ENCODE measurements at places on chromosomes 2 and 18.

- no peak for DNase-seq
These were observed 6.9 kb upstream of the GFPT1 start for GRCh38 chr2:69393963-69394362.

DNA sequence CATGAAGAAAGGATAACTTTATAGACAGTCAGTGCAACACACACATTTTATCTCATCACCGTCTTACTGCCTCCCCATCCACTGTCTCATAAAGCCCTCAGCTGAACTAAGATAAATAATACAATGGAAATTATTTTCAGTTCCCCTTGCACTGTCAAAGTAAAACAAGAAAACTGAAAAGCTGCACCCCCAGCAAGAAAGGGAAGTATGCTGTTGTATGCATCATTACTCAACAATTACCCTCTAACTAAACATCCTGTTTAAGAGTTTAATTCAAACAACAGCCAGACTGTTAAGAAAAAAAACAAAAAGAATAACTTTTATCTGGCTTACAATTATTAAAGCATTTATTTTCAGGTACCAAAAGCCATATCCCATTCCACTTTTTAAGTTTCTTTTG is 25.0 kb downstream of the MPPE1 start:
- DNase-seq: no peak

DNA sequence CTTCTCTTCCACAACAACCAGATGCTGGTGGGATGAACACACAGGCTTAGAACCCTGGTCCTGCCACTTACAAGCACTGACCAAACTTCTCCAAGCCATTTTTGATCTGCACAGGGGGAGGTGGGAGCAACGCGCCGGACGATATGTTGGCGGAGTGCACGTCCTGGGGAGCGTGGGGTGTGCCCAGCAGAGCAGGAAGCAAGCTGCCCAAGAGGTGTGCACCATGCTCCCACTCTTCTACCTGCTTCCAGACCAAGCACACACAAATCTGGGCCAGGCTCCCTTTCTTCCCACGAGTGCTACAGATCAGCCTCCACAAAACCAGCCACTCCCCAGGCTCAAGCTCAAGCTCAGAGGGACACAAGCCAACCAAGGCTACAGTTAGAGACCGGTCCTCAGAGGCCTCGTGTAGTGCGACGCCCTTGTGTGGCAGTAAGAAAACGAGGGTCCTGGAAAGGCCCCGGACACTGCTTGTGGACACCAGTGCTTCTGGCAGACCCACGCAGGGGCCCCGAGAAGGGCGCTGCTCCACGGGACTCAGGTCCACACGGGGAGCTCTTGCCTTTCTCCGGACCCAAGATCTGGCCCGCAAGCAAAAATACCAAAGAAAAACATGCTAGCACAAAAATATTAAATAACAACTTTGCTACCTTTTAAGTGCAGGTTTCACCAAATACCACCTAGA is 52.0 kb downstream of the ANO7 start:
- DNase-seq: no peak

- DNase-seq: no peak
These were observed 180.9 kb downstream of the PID1 start for GRCh38 chr2:229090225-229090624.

- no peak for DNase-seq
These were observed 76.2 kb downstream of the EML4 start for GRCh38 chr2:42245396-42245795.

GRCh38 chr18:36501100-36501499 is 203.6 kb downstream of the FHOD3 start:
- DNase-seq: no peak

GRCh38 chr2:41920812-41921211 is 127.0 kb upstream of the PKDCC start:
- no peak for DNase-seq

- no peak for DNase-seq
These were observed 75.2 kb upstream of the TTC39C start for GRCh38 chr18:23939366-23939765.

- no peak for DNase-seq
These were observed 15.6 kb downstream of the KIF3C start for GRCh38 chr2:25966531-25967270.

DNA sequence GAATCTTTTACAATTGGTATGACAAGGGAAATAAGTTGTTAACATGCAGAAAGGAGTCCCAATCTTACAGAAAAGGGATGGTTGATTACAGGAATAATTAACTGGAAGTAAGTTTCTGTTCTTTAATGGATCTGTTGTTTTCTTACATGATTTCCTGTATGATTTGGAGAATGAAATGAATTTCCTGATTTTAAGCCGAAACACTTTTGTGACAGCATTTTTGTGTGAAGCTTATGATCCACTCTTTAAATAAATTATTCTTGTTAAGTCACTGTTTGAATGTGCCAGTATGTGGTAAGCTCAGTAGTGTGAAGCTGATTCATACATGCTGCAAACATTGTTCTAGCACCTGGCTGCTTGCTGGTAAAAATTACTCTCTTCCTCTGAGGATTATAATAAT is 516.2 kb downstream of the DCDC2C start:
- DNase-seq: no peak

DNA sequence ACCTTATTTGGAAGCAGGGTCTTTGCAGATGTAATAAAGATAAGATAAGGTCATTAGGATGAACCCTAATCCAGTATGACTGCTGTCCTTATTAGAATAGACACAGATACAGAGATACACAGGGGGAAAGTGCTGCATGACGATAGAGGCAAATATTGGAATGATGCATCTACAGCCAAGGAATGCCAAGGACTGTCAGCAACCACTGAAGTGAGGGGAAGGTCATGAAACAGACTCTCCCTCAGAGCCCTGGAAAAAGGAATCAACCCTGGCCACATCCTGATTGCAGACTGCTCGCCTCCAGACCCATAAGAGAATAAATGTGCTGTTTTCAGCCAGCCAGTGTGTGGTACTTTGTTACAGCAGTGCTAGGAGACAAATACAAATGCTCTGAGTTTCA is 14.8 kb downstream of the TMEM237 start:
- DNase-seq: no peak
